Breast epithelium (tissue), 4 donors: ENCODE measurements at places on chromosomes 7 and 10. TPM values are rescaled to one million over a fixed set of nuclear protein-coding genes. Genes with fewer than 3 reads are reported as not detected.

PON1 gene
- 0.66 TPM for total RNA-seq

ITGB8 gene
- 52.1 TPM for total RNA-seq

DNA sequence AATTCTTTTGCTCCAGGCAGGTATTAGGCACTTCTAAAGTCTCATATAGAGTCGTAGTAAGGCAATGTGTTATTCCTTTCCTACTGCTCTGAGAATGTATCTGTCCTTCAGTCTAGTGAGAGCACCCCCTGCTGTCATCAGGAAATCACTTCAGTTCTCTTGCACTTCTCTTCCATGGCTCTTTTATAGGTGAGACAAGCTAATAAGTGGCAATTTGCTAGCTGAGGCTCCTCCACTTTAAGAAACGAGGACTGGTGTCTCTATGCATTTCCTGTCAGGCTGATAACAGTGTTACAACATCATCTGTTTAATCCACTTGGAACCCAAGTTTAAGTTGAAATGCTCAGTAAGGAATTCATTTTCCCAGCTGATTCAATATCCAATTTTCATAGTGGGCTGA, 350.6 kb downstream of the TFEC start:
- no peak for DNase-seq

GRCh38 chr10:78685466-78686103, 383.2 kb upstream of the ZMIZ1 start:
- DNase-seq = no peak

DNA sequence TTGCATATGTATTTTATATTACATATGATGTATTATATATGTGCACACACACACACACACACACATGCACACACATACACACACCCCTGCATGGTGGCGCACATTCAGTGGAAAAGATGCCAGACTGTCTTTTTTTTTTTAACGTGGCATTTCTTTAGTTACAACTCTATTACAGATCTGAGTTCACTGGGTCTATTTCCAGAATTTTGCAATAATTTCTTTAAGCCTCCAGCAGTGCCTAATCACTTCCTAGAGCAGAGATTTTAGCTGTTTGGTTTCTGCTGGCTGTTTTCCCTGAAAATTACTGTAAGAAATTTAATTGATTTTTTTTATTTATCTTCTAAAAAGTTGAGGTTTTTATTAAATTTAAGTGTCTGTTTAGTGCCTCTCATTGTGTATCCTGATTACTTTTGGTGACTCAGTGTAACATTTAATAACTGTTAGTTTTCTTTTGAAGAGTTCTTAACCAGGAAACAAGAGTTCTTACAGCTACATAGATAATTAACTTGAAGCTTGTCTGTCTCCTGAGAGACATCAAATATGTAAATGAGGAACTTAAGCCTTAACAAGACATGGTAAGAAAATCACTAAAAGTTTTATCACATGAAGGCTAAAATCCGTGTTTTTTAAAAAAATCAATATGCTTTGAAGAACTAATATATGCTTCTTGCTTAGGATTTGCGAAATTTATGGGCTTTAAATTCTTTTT, 232.0 kb downstream of the MDFIC start:
- no peak for DNase-seq

DNA sequence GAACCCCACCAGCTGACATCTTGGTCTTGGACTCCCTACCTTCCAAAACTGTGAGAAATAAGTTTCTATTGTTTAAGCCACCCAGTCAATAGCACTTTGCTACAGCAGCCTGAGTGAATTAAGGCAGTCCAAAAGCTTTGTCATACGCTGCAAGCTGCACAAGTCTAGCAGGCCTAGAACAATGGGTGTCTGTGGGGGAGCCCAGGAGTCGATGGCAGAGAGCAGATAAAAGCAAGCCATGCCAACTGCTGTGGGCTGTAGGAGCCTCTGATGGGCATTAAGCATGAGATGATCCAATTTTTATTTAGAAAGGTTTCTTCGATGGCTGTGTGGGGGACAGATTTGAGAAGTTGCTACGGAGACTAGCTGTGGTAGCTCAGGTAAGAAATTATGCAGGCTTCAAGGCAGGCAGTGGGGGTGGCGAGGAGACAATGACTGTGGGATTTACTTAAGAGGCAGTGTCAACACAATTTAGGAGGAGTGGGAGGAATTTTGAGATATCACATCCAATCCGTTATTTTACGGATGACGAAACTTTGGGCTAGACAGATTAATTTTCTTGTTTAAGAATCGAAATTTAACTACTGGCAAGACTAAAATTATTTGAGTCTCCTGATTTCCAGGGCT, 110.4 kb downstream of the NRCAM start:
- DNase-seq = no peak

DNA sequence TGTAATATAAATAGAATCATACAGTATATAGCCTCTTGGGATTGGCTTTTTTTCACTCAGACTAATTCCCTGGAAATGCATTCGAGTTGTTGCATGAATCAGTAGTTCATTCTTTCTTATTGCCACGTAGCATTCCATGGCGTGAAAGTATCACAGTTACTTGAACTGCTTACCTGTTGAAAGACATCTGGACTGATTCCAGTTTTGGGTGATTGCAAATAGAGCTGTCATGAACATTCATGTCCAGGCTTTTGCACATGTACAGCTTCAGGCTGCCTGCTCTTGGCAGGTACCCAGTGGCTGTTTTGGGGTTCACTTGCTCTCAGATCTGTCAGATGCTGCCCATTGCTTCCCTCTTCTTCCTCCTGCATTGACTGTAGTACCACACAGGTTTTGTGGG, 54.9 kb downstream of the LRGUK start:
- DNase-seq = no peak

DNA sequence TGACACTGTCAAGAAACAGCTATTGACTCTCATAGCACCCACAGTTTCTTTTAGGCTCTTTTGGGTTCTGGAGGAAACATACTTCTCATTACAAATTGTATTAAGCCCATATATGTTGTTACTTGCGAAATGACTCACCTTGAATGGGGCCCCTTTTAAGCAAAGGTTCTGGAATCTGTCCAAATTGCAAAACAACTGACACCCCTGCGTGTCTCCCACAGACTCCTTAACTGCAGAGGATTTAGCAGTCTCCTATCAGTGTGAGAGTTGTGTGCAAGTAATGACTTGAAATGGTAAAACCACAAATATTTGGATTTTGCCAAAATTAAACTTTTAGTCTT, 192.3 kb downstream of the DNAJC1 start:
- no peak for DNase-seq

SLC13A1 gene
- total RNA-seq = not detected

PAX4 gene
- total RNA-seq = not detected

DNA sequence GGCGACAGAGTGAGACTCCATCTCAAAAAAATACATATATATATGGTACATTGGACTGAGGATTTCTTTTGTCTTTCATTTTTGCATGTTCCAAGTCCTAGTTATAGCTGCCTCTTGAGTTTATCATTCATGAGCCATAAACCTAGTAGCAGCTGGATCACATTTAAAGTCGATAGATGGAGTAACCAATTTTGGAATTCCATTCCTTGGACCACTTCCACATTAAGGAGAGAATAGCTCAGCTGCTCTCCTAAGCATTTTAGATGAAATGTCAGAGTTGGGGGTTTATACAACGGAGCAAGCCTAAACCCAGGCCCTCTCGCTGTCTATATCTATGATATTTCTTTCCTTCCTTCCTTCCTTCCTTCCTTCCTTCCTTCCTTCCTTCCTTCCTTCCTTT, 141.2 kb downstream of the LYZL1 start:
- DNase-seq = no peak

GRCh38 chr10:31836569-31837406, 91.8 kb downstream of the ARHGAP12 start:
- DNase-seq = no peak

DNA sequence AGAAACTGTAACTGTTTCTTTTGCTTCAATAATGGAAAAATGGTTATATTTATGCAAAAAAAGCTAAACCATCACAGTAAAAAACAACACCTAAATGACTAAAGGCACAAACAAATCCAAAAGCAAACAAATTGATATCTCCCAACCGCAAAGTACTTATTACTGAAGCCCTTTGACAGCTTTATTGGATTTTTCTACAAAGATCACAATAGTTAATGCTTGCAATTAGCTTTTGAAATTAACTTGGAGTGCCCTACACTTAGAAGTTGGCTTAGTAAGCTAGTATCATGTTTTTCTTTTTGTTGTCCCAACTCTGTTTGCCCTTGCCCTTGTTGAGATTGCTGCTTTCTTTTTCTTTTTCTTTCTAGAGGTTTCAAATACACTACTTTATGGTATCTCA, 257.5 kb downstream of the INHBA start:
- DNase-seq = no peak

EMX2 gene
- 0.29 TPM for total RNA-seq

ERVW-1 gene
- total RNA-seq = not detected

DNA sequence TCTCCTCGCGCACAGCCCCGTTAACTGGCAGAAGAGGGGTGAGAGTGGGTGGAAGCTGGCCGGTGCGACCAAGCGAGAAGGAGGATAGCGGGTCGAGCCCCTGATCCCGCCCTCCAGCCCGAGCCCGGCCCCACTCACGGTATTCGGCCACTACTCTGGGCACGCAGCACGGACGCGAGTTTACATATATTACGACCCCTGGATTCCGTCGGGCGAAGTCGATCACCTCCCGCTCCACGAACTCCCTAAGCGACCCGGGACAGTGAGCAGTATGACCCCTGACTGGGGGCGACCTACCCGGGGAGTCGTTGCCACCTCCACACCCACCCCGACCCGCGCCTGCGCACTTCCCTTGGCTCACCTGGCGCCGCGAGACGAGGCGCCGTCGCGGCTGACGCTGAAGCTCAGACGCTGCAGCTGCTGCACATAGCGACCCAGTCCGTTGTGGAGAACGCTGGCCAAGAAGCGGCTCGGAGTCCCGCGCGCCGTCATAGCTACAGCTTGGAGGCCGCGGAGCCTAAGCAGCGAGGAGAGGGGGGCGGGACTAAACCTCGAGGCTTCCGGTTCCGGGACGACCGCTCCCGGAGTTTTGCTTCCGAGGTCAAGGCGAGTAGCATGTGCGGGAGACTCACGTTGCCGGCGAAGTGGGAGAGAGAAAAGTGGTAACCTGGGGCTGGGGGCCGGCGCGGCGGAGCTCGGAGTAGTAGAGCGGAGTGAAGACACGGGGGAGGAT, at the start of the genes MRPL43 and TWNK:
MRPL43 (minus strand) TSS at position 546 of the 733 bp plus-strand sequence; CDS start at position 492, 54 bp downstream.
TWNK (plus strand) TSS at position 592 of the 733 bp plus-strand sequence. CDS start 668 bp downstream, outside the sequence.
- DNase-seq = peak; percentile 80

DNA sequence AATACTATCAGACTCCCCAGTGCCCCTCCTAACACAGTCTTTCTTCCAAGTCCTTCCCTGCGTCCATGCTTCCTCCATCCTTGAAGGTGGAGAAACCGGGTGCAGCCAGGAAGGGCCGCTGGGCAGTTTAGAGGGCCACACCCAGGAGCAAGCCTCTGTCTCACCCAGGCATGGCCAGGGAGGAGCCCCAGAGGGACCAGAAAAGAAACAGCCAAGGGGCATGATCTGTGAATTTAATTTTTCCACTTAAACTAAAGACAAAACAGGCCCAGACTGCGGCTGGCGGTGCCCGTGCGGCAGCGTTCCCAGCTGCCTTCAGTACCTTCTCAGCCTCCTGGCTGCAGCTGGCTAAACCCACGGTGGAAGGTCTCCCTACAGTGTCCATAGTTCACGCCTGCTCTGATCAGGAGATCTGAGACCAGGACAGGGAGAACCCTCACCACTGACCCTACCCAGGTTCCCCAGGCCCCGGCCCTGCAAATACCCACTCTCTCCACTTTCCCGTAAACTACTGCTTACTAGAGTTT, 12.9 kb downstream of the UNCX start:
- DNase-seq = no peak

- DNase-seq = no peak
Observed at GRCh38 chr7:3333861-3334260, 32.8 kb downstream of the SDK1 start.
